ENCODE measurements at places on chromosomes 7 and 10. TPM values are rescaled to one million over a fixed set of nuclear protein-coding genes. Genes with fewer than 3 reads are reported as not detected.
A peak's percentile ranks its signal among the peaks of the same experiment; 100 is the strongest.

DNA sequence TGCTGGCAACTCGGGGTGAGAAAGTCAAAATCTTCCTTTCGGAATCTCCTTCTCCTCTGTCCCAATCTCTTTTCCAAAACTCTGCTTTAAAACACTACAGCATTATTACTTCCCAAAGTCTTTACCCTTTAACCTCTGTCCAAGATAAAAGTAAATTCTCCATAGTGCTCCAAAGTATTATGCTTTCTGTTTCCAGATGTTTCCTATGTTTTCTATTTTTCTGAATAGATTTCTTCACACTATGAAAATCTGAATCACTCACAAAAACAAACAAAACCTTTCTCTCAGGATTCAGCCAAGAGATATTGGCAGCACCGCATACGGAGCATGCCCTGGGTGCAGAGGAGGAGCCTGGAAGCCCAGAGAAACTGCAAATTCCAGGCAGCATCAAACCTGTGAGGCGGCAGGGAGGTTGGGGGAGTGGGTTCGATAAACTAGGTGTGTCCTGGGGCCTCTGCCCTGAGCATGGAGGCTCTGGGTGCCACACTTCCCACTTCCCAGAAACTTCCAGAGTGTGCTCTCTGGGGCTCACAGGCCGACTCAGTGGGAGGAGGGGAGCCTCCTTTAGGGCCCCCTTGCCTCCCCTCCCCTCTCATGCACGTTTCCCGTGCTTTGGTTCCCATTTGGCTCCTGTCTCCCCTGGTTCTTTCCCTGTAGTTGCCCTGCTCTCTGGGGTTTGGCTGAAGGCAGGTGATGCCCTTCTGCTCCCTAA, 35.6 kb downstream of the VIPR2 start:
- no peak for DNase-seq
- peaks cover 3% of the 10 kb centered on the region for H3K27me3 ChIP-seq
- H3K4me1 ChIP-seq: no peaks in the 10 kb centered on the region
- H3K4me3 ChIP-seq: no peak overlapping the region
- H3K36me3 ChIP-seq: no peaks in the 10 kb centered on the region

DNA sequence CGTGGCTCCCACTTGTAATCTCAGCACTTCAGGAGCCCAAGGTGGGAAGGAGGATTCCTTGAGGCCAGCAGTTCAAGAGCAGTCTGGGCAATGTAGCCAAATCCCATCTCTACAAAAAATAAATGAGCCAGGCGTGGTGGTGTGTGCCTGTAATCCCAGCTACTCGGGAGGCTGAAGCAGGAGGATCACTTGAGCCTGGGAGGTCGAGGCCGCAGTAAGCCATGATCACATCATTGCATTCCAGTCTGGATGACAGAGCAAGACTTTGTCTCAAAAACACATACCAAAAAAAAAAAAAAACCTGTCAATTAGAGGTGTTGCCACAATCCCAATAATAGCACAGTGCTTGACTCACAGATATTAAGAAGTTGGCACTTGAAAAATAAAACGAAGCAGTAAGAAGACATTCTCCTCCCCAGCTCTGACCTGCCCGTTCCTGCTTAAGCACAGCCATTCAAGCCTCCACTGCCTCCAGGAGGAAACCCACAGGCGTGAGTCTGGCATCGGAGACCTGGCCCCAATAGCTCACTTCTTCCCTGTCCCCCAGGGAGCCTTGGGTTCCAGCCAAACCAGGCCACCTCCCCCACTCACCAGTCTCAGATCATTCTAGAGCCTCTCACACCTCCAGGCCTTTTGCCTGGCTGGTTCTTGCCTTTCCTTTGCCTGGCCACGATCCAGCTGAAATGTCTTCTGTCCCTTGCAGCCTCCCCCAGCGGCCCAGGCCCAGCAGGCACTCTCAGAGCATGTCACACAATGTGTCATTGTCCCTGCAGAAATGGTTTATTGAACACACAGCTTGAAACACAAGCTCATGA, 45.3 kb upstream of the GTF2I start:
- peaks cover 6% of the 10 kb centered on the region for H3K4me1 ChIP-seq
- no peak overlapping the region for H3K4me3 ChIP-seq
- H3K27ac ChIP-seq: peak overlapping the region; percentile 82
- H3K27me3 ChIP-seq: no peaks in the 10 kb centered on the region

DNA sequence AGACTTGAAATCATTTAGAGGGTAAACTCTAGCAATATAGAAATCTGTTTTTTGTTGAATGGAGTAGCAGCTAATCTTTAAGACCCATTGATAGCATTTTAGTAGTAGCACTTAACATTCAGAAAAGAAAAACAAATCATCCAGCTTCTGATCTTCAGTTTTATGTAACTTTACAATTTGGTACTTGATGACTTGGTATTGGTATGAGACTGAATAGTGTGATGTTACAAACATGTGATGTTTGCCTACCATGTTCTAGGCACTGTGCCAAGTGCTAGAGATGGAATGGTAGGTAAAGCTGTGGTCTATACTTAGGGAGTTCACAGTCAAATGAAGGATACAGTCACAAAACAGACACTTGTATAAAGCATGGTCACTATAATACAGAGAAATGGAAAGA, 21.3 kb downstream of the ZEB1 start:
- H3K27ac ChIP-seq: no peak overlapping the region
- H3K4me3 ChIP-seq: no peak overlapping the region
- H3K36me3 ChIP-seq: no peaks in the 10 kb centered on the region
- no peaks in the 10 kb centered on the region for H3K4me1 ChIP-seq
- no peaks in the 10 kb centered on the region for H3K27me3 ChIP-seq

DNA sequence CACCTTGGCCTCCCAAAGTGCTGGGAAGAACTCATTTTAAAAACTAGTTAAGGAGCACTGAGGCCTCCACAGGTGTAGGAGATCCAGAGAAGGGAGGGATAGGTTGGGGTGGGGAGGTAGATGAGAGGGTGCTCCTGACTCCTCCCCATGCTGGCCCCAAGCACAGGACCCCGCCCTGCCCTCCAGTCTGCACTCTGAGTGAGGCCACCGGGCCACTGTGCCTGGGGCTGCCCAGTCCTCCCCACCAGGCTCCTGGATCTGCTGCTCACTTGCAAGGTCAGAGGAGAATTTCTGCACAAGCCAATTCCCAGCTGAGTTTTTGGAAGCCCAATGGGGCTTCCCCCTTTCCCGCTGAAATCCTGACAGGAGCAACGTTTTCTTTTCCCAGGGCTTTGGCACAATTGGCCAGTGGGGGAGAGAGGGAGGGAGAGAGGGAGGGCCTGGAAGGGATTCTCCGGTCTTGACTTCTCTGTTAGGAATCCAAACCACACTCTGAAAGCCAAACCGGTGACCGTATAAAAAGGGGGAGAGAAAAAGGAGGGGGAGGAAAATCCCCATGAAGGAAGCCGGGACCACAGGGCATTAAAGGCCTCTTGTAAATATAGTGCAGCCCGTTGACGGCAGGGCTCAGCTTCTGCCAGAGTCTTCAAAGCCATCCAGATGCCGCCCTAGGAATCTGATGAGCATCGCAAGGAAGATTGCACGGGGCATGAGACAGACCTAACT, 116.2 kb downstream of the SH3PXD2A start:
- no peaks in the 10 kb centered on the region for H3K27me3 ChIP-seq
- DNase-seq: no peak
- peaks cover 16% of the 10 kb centered on the region for H3K4me1 ChIP-seq
- no peak overlapping the region for H3K4me3 ChIP-seq
- H3K27ac ChIP-seq: no peak overlapping the region
- H3K36me3 ChIP-seq: no peaks in the 10 kb centered on the region

GRCh38 chr7:78099715-78100394, 301.3 kb downstream of the PHTF2 start:
- no peak overlapping the region for H3K27ac ChIP-seq
- H3K4me3 ChIP-seq: no peak overlapping the region
- H3K4me1 ChIP-seq: no peaks in the 10 kb centered on the region
- no peak for DNase-seq

DLX6 gene
- not detected for total RNA-seq
